ENCODE measurements at places on chromosomes 1 and 21. TPM values are rescaled to one million over a fixed set of nuclear protein-coding genes. Genes with fewer than 3 reads are reported as not detected.

GRCh38 chr1:159882527-159882862 lies 17.5 kb downstream of the CFAP45 start:
- no peak for DNase-seq
- H3K36me3 ChIP-seq, result no peaks in the 10 kb centered on the region
- no peaks in the 10 kb centered on the region for H3K4me1 ChIP-seq
- no peaks in the 10 kb centered on the region for H3K27me3 ChIP-seq
- H3K27ac ChIP-seq, result no peak overlapping the region

DNA sequence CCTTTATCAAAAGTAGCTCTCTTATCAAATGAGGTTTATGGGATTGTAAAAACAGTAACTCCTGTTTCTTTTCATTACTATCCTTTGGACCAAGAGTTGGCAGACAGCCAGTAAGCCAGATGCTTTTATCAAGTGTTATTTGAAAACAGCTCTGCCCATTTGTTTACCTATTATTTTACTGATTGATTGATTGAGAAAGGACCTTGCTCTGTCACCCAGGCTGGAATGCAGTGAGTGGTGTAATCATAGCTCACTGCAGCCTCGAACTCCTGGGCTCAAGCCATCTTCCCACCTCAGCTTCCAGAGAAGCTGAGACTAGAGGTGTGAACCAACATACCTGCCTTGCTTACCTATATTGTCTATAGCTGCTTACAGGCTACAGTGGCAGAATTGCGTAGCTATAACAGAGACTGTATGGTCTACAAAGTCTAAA lies 3.6 kb downstream of the PRKAB2 start:
- no peaks in the 10 kb centered on the region for H3K27me3 ChIP-seq
- H3K36me3 ChIP-seq, result peaks cover 14% of the 10 kb centered on the region
- peaks cover 14% of the 10 kb centered on the region for H3K4me1 ChIP-seq

DNA sequence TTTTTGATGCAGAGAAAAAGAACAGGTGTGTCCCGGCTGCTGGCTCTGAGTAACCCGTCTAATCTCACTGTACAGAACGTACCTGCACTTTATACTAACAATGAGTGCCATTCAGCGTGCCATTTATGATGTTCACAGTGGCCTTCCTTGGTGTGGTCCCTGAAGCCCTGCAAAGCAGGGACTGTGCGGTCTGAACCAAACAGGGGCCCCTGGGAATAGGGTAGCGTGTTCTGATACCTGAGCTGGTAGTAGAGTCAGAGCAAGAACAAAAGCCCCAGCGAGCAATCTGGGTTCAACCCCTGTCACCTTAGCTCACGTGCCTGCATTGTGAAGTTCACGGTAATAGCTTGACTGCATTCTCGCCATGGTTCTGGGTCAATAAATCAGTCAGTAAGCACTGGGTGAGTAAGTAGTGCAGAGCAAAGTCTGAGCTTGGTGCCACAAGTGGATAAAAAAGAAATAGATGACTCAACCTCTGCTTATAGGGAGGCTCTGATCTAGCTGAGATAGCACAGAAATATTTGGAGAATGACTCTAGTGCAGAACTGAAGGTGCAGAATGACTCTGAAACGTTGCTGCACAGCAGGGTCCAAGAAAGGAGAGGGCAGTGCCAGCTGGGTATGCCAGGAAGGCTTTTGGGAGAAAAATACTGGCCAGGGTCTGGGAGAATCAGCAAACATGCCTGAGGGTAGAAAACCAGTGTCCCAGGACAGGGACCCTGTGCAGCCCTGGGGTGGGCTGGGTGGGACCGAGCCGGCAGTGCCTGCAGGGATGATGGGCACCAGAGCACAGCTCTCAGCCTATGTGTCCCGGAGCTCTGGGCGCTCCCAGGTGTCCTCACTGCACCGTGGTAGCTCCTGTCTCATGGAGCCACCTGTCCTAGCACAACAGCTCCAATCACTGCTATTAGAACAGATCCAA lies 125.9 kb downstream of the RHOU start:
- peaks cover 36% of the 10 kb centered on the region for H3K4me1 ChIP-seq
- no peaks in the 10 kb centered on the region for H3K27me3 ChIP-seq
- H3K27ac ChIP-seq, result no peak overlapping the region
- H3K36me3 ChIP-seq, result no peaks in the 10 kb centered on the region
- no peak overlapping the region for H3K4me3 ChIP-seq

DNA sequence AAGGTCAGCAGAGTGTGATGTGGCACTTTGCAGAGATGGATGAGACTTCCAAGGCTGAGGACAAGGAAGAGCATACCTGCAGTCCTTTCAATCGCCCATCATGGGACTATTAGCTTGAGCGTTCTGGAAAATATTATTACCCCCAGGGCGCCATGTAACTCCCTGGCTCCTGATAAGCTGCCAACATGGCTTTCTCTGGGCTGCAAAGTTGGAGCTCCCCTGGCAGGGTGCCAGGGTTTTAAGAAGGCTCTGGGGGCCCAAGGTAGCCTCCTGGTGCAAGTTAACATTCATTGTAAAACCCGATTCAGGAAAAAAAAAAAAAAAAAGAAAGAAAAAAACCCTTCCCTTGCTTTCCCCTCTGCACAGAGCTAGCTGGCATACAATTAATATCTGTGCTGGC lies 196.7 kb downstream of the PBX1 start:
- no peaks in the 10 kb centered on the region for H3K27me3 ChIP-seq
- no peak overlapping the region for H3K4me3 ChIP-seq
- H3K27ac ChIP-seq, result no peak overlapping the region
- H3K4me1 ChIP-seq, result peaks cover 25% of the 10 kb centered on the region
- H3K36me3 ChIP-seq, result no peaks in the 10 kb centered on the region
- no peak for DNase-seq

S100A16 gene
- total RNA-seq, result 45.4 TPM

GRCh38 chr21:35868005-35868868 lies 192.1 kb downstream of the SETD4 start:
- no peaks in the 10 kb centered on the region for H3K27me3 ChIP-seq
- no peaks in the 10 kb centered on the region for H3K4me1 ChIP-seq
- no peak overlapping the region for H3K27ac ChIP-seq
- no peak overlapping the region for H3K4me3 ChIP-seq

GRCh38 chr1:87733386-87733785 lies 404.7 kb downstream of the LMO4 start:
- H3K4me1 ChIP-seq, result no peaks in the 10 kb centered on the region
- H3K36me3 ChIP-seq, result no peaks in the 10 kb centered on the region
- no peak for DNase-seq
- H3K27me3 ChIP-seq, result no peaks in the 10 kb centered on the region
- no peak overlapping the region for H3K4me3 ChIP-seq

FCRL5 gene
- not detected for total RNA-seq

DNA sequence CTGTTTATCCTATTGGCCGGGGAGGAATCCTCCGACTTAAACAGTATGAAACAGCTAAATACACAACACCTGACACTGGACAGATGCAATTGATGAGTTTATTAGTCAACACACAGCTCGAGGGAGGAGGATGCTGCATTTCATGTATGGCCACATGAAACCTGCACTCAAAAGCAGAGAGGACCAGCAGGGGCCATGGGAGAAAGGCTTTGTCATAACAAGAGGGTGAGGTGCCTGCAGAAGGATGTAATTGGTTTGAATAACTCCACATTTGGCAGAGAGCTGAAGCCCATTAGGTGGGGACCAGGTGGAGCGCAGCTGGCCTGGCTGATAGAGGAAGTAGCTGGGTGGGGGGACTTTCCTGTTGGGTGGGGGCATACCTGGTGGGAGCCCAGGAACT lies 599.1 kb downstream of the PTPRU start:
- no peak overlapping the region for H3K4me3 ChIP-seq
- DNase-seq, result no peak
- no peak overlapping the region for H3K27ac ChIP-seq

DNA sequence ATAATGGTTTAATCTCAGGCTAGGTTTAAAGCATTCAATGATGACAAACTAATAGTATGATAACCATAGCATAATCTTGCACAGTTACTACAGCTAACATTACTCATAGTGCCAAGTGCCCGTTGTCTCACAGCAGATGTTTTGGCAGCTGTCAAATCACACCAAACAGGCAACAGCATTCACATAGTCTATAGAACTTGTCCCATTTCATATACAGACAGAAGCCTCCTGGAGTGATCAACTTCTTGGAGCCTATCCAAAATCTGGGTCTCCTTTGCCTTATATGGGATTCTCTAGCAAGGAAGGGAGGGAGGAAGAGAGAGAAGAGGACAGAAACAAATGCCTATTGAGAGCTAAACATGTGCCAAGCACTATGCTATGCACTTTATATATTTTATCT lies 250.6 kb upstream of the ZP4 start:
- H3K36me3 ChIP-seq, result no peaks in the 10 kb centered on the region
- H3K27me3 ChIP-seq, result no peaks in the 10 kb centered on the region
- peaks cover 6% of the 10 kb centered on the region for H3K4me1 ChIP-seq
- H3K4me3 ChIP-seq, result no peak overlapping the region

CD101 gene
- total RNA-seq, result 3.5 TPM

DNA sequence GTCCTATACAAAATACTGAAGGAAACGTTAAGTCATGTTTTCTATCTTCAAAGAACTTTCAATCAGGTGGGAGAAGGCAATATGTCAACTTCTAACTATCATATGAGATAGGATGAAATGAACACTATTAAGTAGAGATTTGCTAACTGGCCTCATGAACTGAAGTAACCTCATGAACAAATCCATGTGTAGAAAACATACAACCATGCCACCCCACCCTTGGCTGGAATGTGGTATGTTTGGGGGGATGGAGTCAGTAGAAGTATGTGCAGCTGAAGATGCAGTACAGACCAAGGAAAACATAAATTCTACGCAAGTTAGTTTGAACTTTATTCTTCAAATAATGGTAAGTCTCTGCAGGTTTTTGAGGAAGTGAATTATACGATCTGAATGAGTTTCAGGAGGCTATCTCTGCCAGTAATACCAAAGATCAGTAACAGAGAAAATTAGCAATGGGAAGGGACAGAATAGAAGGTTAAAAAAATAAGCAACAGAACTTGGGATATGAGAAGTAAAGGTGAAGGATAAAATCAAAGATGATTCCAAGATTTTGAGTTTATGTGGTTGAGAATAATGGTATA lies 4.5 kb downstream of the TRMT1L start:
- H3K4me1 ChIP-seq, result peaks cover 2% of the 10 kb centered on the region
- DNase-seq, result peak; percentile 12
- no peak overlapping the region for H3K27ac ChIP-seq
- H3K36me3 ChIP-seq, result peaks cover 14% of the 10 kb centered on the region
- no peak overlapping the region for H3K4me3 ChIP-seq

CHIT1 gene
- 0.09 TPM for total RNA-seq

GRCh38 chr1:180633057-180634056 lies 1.5 kb downstream of the XPR1 start:
- no peak overlapping the region for H3K27ac ChIP-seq
- peak overlapping the region; percentile 79 for H3K4me3 ChIP-seq
- no peaks in the 10 kb centered on the region for H3K27me3 ChIP-seq
- H3K36me3 ChIP-seq, result no peaks in the 10 kb centered on the region
- no peaks in the 10 kb centered on the region for H3K4me1 ChIP-seq
- no peak for DNase-seq

DNA sequence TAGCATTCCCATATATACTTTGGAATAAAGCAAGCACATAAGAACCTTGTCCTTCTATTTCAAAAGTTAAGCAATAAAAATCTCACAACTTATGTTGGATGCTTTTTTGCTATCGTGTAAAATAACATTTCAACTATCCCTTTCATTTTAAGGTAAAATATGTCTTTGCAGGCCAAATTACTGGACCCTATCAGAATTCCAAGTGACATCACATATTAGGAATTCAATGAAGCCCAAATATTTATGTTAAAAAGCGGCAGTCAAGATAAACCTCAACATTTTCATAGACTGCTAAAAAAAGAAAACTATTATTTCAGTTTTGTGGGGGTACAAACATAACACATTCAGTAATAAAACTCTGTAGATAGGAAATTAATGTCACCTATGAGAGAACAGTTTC lies 252.0 kb downstream of the KCTD3 start:
- no peak overlapping the region for H3K4me3 ChIP-seq
- H3K27ac ChIP-seq, result no peak overlapping the region
- no peaks in the 10 kb centered on the region for H3K4me1 ChIP-seq
- no peak for DNase-seq
- no peaks in the 10 kb centered on the region for H3K27me3 ChIP-seq

DNA sequence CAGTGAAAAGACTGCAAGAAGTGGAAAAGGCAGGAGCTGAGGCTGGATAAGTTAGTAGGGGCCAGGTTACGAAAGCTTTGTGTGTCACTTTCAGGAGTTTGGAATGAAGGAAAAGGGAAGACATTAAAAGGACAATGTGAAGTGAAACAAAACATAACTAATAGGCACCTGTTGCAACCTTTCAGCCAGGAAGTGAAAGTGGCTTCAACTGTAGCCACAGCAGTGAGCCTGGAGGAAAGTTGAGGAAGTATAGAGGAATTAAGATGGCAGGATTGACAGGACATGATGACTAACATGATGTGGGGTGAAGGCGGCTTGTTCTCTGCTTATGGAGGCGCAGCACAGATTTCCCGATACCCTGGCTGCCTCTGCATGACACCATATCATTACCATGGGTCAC lies 68.9 kb downstream of the C4BPA start:
- DNase-seq, result peak; percentile 8
- no peak overlapping the region for H3K27ac ChIP-seq
- no peaks in the 10 kb centered on the region for H3K36me3 ChIP-seq
- H3K27me3 ChIP-seq, result no peaks in the 10 kb centered on the region

DNA sequence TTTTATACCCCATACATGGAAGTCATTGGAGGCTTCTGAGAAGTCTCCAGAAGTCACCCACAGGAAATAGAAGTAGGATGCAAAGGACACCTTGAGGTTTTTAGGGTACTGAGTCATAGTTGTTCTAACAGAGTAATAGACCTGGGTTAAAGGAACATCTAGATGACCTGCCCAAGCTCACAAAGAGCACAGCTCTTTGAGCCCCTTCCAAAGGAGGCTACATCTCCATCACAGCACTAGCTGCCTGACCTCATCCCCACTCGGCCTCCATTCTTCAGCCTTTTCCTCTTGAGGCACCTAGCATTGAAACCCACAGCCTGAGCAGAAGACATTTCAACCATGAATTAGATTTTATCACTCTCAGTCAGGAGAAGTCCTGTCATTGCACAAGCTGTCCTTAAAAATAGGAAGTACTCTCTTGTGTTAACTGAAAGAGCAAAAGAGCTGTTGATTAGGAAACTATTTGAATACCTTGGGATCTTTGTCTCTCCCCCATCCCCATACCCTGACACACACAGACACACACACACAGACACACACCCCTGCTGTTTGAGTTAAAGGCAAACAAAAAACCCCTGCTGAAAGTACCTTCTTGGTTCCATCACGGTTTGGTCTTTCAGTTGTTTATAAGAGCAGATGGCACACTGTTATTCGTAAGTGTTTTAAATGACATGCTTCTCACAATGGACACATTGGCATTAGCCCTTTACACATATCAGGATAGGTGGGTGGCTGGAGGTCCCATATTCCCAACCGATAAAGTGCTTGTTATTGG lies 22.2 kb downstream of the MKNK1 start:
- H3K27me3 ChIP-seq, result no peaks in the 10 kb centered on the region
- H3K27ac ChIP-seq, result no peak overlapping the region
- no peaks in the 10 kb centered on the region for H3K4me1 ChIP-seq
- peaks cover 73% of the 10 kb centered on the region for H3K36me3 ChIP-seq

DNA sequence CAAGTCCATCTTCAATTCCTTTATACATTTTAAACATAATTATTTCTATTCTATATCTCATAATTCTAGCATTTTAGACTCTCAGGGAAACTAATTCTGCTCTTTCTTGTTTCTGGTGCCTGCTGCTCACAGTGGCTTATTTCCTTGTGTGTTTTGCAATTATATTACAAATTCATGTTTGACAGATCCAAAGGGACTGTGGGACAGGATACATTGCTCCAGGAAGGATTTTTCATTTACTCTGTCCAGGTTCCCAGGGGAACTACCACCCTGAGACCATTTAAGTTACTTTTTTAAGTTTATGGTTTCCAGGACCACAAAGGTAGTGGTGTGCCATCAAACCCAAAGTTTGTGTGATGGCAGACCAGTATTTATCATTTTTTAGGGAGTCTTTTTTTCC lies 6.6 kb downstream of the TTC39A start:
- no peaks in the 10 kb centered on the region for H3K4me1 ChIP-seq
- H3K36me3 ChIP-seq, result no peaks in the 10 kb centered on the region

NECTIN4 gene
- 0.04 TPM for total RNA-seq
